ENCODE measurements at places on chromosomes 12 and 14. TPM values are rescaled to one million over a fixed set of nuclear protein-coding genes. Genes with fewer than 3 reads are reported as not detected.
A peak's percentile ranks its signal among the peaks of the same experiment; 100 is the strongest.

GRCh38 chr12:92908108-92908507, 21.0 kb downstream of the EEA1 start:
- peak overlapping the region; percentile 38 for H3K27ac ChIP-seq
- peaks cover 36% of the 10 kb centered on the region for H3K4me1 ChIP-seq
- H3K36me3 ChIP-seq, result no peaks in the 10 kb centered on the region
- H3K27me3 ChIP-seq, result no peaks in the 10 kb centered on the region
- H3K4me3 ChIP-seq, result no peak overlapping the region

- no peak for DNase-seq
- H3K27me3 ChIP-seq, result no peaks in the 10 kb centered on the region
- H3K4me1 ChIP-seq, result no peaks in the 10 kb centered on the region
- no peak overlapping the region for H3K27ac ChIP-seq
- no peaks in the 10 kb centered on the region for H3K36me3 ChIP-seq
Measured at GRCh38 chr12:75812271-75813018, 219.1 kb downstream of the PHLDA1 start.

DNA sequence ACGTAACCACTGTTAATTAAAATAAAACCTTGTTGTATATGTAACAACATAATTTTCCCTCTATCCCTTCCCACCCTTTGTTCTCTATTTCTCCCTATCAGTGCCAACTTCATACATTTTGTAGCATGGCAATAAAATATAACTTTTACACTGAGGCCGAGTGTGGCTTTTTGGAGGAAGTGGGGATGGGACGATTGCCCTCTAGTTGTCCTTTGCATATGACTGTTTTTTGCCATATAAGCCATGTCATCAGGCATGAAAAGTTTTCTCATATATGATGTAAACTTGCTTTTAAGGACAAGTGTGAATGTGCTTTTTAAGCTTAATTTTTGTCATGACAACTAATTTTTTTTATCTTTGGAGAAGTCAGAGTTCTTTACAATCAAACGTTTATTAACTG, 6.2 kb upstream of the CCT2 start:
- no peak overlapping the region for H3K27ac ChIP-seq
- no peak for DNase-seq
- no peak overlapping the region for H3K4me3 ChIP-seq
- no peaks in the 10 kb centered on the region for H3K36me3 ChIP-seq
- H3K27me3 ChIP-seq, result no peaks in the 10 kb centered on the region

DNA sequence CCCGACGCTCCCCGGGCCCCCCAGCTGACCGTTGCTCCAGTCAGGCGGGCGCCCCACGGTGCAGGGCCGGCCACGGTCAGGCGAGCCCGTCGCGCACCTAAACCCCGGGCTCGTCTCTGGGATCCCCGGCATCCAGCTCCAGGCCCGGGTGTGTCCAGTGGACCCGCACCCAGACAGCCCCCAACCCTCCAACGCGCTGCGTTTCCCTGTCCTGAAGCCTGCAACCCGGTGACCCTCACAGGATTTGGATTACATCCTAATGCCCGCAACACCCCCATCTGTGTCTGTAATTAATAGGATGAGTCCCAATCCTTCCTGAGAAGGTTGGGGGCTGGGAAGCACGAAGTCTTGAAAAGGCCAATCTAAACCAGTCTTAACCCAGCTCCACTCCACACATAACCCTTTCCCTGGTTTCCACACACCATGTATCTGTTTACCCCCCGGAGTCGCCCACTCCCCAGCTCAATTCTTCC, 10.4 kb downstream of the CPNE6 start:
- peak overlapping the region; percentile 75 for H3K27ac ChIP-seq
- peak overlapping the region; percentile 82 for H3K4me3 ChIP-seq
- H3K4me1 ChIP-seq, result peaks cover 7% of the 10 kb centered on the region
- no peaks in the 10 kb centered on the region for H3K36me3 ChIP-seq
- no peak for DNase-seq
- H3K27me3 ChIP-seq, result no peaks in the 10 kb centered on the region

DNA sequence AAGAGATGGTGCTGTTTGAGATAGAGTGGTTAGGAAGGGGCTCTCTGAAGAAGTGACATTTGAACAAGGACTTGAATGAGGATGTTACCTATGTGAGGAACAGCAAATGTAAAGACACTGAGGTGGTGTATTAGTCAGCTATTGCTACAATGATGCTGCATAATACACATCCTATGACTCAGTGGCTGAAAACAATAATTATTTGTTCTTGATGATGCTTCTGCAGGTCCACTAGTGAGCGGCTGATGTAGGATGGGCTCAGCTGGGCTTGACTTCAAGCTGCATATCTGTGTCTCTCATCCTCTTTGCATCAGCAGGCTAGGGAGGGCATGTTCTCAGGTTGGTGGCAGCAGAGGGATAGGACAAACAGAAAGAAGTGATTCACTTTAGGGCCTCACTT, 21.4 kb upstream of the CLMN start:
- no peak overlapping the region for H3K27ac ChIP-seq
- no peaks in the 10 kb centered on the region for H3K36me3 ChIP-seq

RFX4 gene
- polyA plus RNA-seq, result not detected

TCP11L2 gene
- 43.2 TPM for polyA plus RNA-seq
